Caco-2 (cell line): ENCODE measurements at places on chromosomes 5 and 9.

- DNase-seq: no peak
Observed at GRCh38 chr9:3241290-3241689, 284.5 kb downstream of the RFX3 start.

DNA sequence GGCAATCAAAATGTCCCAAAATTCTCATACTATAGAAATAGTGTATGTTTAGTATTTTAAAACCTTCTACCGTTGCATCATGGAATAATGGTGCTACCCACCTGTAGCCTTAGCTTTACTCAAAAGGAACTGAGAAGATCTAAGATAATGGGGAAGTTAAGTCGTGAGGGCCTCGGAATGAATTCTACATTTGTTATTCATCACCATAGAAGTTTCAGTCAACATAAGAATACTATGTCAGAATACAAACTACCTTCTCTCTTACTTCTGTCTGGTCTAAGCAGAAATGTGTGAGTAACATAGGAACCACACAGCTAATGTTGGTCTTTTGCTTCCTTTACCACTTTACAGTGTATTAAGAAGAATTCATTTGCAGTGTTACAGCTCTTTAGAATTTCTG, 43.2 kb downstream of the RFK start:
- DNase-seq: no peak

DNA sequence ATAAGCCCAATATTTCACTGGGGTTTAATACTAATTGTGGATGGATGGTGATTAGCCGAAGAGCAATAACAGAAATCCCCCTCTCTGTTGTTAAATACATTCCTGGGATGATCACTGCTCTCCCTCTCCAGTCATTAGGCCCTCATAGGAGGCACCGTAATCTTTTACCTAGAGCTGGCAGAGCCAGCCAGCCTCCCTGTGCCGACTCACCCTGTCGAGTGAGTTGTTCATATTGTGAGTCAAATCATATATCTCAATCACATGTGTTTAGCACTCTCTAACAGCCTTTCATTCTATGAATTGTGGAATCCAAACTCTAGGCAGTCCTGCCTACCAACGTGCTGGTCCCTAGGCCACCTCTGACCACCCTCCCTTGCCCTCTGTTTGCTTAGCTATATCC, 771.0 kb downstream of the IRX1 start:
- DNase-seq: no peak

DNA sequence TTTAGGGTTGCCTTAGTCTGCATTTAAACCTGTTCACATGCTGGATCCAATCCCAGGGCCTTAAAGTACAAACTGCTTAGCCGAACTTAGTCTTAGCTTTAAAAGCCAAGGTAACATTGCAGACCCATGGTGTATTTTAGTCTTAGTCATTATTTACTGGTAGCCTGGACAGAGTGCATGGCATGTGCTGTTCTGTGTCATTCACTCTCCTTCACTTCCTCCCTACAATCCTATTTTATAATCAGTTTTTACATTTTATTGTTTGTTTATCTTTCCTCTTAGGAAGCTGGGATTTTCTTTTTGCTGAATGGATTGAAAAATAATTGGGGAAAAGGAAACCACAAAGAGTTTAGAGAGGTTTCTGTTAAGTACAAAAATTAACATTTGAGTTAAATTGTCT, 29.4 kb upstream of the TAL2 start:
- no peak for DNase-seq

DNA sequence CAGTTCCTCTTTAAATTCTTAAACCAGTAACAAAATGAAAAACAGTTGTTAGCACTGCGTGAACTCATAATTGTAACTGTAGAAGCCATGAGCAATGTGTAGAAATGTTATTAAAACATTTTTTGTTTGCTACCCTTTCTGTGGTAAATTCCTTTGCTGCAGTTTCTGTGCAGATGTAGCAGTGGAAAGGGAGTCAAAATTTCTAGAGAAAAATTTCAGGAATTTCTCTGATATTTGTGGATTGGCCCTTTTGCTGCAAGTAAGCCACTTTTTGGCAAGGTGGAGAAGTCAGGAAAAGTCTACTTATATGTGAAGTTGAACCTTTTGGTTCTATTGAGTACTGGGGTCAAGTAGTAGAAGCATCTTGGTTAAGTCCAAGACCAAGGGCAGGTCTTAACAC, 10.1 kb downstream of the FBXL7 start:
- no peak for DNase-seq

- no peak for DNase-seq
Observed at GRCh38 chr9:37034938-37035647, 1.0 kb upstream of the PAX5 start.

DNA sequence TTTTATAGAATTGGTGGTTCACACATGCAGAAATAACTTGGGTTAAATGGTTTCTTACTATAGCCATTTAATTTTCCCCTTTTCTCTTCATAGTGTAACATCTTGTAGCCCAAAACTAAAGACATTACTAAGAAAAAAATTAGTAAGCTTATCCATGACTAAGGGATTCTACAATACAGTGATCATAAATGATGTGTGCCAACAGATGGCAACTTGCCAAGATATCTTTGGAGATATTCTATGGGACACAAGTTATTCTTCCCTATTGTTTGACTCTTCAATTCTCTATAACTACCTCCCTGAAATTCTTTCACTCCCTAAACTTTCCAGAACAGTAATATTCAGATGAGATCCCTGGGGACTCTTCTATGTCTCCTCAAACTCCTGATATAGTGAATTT, 580.6 kb downstream of the PTPRD start:
- DNase-seq: no peak

DNA sequence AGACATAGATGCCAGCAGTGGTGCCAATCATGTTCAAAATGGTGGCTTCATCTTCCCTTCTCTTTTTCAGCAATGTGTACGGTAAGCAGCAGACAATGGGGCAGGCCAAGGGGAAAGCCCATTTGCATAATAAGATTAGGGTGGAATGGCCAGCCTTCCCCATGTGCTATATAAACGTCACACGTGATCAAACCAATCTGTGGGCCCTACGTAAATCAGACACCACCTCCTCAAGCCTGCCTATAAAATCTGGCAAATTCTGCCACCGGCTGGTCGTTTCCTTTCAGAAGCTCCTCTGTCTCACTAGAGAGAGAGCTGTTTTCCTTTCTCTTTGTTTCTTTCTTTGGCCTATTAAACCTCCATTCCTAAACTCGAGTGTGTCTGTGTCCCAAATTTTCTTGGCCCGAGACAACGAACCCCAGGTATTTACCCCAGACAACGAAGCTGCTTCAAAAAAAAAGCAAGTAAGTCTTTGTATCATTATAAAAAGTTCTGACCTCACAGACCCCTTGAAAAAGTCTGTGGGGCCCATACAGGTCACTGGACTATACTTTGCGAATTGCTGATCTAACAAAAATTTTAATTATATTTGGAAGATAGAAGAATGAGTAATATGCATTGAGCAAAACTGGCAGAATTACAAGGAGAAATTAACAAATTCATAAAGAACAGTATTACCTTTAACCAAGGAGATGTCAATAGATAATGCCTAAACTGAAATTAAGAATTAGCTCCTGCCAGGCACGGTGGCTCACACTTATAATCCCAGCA, 15.2 kb downstream of the ZBTB5 start:
- DNase-seq: no peak

DNA sequence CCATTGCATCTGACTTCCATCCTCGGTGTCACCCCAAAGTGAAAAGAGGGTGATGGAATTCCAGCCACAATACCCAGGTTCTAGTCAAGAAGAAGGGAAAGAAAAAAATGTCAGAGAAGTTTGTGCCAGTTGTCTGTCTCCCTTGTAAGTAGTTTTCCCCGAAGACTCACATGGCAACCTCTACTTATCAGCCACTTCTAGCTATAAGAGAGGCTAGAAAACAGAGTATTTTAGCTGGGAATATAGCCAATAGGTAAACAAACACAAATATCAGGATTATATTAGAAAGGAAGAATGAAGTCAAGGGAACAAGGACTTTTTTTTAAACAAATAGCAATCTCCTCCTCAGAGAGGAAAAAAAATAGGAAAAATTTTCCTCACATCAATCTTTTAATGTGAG, 12.2 kb upstream of the ISL1 start:
- DNase-seq: no peak

DNA sequence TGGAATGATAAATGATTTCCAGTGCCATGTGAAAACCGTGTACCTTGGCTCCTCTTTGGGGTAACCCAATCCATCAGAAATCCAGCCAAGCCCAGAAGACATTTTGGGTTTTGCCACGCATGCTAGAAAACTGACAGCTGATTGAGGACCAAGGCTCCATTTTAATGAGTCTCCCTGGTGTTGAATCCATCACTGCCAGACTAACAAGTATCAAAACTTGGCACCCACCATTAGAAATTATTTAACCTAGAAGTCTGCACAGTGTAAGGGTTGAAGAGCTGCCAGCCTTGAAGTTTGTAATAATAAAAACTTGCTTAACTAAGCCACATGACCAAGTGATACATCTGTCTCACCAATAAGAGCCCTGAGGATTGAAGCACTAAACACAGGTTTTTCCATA, 369.9 kb downstream of the DNAH5 start:
- no peak for DNase-seq

DNA sequence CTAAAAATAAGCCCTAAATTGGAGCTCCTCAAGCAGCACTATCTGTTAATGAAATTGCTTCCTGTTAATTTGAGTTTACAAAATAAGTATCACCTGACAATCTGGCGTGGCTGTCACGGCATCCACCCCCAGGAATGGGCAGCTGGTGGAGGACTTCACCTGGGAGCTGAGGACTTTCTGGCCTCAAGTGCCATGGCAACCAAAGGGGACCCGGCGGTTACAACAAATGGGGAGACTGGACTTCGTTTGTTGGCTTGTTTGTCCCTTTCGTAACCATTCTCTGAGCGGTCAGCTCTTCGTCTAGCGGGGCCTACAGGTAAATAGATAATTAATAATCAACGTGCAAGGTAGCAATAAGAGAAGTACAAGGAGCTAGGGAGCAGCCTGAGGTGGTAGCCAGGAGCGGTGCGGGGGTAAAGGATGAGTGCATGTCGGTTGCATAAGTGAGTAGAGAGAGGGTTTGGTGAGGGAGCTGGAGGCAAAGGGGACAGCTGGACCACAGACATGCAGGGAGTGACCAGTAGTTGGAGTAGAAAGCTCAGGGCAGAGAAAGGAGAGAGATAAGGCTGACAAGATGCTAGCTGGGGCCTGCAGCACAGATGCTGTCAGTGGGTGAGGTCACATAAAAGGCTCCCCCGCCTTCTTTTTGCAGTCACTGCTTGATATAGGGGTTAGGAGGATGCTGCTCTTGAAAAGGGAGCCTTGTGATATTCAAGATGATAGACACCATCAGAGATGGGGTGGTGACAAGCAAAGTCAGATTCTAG, 62.5 kb downstream of the HSPA4 start:
- DNase-seq: no peak

- DNase-seq: no peak
Observed at GRCh38 chr5:134111741-134112647, 2.5 kb upstream of the TCF7 start.

DNA sequence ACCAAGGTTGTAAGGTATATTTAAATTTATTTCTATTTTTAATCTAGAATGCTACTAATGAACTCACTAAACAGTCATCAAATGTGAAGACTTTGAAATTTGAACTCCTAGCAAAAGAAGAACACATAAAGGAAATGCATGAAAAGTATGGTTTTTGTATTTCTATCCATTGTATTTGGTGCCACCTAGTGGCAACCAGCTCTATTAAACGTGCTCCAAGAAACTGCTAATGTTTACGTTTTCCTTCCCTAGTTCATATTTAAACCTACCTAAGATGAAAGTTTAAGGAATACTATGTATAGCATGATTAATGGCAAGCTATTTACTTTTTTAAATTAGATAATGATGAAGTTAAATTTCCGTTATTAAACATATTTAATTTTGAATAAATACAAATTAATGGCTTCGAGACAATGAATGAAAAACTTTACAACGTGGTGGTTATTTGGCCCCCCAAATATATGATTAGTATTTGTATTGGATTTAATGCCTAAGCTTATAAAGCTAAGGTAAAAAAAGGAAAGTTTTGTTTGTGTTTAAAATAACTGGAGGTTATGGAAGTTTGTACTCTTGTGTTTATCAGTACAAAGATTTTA, 115.9 kb upstream of the SH3GL2 start:
- no peak for DNase-seq

DNA sequence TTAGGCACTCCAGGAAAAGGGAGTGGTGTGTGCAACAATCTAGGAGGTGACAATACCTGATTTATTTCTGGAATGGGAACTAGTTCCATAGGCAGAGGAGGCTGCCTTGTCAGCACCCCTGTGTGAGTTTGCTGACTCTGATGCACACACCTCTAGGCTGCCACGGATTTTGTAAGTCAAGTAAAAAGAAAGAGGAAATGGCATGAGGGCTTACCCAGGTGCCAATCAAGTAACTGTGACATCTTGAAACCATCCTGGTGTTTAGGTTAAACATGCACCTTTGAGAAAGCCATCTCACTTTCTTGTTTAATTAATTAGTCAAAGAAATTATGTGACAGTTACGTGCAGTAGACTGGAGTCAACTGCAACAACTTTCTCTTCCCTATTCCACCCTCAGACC, 32.3 kb upstream of the FAM81B start:
- DNase-seq: no peak

DNA sequence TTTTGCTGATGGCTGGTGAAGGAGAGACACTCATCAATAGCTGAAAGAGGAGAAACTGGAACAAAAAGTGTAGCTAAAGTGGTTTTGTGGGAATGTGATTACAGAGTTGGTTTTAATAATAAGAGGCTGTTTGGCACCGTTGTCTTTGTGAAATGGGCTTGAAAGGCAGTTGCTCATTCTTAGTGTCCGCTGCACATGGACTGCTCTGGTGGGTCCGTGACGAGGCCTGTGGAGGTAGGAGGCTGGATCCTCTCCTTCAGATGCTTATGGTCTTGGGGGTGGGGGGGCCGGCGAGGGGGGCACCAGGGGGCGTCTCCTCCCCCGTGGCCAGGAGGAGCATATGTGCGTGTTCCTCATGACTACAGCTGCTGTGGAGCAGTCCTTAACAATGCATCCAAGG, 29.8 kb downstream of the FUBP3 start:
- no peak for DNase-seq

DNA sequence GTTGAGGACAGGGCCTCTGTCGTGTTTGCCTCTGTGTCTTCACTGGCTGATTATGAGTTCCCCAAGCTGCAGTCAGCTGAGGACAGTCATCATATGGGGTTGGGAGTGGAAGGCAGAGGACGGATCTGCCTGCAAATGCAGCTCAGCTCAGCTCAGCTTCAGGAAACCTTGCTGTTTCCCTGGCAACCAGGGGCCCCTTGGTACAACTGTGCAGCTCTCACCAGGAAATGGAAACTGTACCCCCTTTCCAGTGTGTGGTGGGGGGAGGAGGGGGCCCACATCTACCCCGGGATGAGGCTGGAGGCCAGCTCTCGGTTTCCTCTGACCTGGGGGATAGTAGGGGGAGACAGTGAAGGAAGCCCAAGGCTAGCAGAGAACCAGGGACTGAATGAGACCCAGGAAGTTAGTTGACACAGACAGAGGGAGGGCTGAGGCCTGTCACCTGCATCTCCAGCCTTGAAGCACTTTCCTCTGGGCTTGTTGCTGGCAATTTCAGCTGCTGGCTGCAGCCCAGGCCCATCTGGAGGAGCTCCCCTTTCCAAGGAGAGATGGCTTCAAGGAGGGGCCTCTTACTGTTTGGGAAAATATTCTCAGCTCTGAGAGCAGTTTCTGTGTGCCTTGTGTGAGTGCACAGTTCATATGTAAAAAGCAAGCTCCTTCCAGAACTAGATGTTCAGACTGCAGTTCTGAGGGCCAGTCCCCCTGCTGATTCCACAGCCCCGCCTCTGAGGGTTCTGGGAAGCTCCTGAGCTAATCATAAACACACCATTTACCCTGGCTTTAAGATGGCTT, 6.9 kb downstream of the ANXA6 start:
- no peak for DNase-seq
